ENCODE measurements at places on chromosomes 13 and 19.

- peak; percentile 71 for DNase-seq
Observed at GRCh38 chr19:41364524-41365391, 809 bp upstream of the B9D2 start.

- peak; percentile 1 for DNase-seq
Observed at GRCh38 chr13:43432958-43433357, 353.8 kb downstream of the ENOX1 start.

- no peak for DNase-seq
Observed at GRCh38 chr13:113634279-113635047, 23.5 kb downstream of the ATP4B start.

DNA sequence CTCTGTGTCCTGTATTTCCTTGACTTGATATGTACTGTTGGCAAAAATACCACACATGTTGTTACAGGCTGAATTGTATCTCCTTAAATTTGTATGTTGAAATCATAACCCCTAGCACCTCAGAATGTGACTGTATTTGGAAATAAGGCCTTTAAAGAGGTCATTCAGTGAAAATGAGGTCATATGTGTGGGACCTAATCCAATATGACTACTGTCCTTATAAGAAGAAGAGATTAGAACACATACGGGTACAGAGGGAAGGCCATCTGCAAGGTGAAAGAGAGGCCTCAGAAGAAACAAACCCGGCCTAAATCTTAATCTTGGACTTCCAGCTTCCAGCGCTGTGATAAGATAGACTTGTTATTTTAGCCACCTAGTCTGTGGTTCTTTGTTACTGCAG lies 202.5 kb downstream of the NUFIP1 start:
- DNase-seq = no peak

DNA sequence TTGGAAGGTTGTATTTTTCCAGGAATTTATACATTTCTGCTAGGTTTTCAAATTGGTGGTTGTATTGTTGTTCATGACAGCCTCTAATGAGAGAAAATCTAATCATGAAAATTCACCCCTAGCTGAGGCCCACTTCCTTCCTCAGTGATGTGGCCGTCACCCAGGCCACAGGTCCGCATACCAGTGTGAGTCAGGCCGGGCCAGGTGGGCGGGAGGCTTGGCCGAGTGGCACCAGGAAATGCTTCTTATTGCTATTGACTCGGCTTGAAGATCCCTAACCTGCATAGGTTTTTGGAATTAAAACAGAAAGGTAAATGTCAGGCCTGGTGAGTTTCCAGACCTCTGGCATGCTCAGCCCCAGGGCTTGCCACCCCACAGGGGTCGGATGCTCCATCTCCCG lies 88.7 kb downstream of the SCGB2B2 start:
- no peak for DNase-seq

- DNase-seq = no peak
Observed at GRCh38 chr13:37899753-37900152, 30.2 kb upstream of the TRPC4 start.

DNA sequence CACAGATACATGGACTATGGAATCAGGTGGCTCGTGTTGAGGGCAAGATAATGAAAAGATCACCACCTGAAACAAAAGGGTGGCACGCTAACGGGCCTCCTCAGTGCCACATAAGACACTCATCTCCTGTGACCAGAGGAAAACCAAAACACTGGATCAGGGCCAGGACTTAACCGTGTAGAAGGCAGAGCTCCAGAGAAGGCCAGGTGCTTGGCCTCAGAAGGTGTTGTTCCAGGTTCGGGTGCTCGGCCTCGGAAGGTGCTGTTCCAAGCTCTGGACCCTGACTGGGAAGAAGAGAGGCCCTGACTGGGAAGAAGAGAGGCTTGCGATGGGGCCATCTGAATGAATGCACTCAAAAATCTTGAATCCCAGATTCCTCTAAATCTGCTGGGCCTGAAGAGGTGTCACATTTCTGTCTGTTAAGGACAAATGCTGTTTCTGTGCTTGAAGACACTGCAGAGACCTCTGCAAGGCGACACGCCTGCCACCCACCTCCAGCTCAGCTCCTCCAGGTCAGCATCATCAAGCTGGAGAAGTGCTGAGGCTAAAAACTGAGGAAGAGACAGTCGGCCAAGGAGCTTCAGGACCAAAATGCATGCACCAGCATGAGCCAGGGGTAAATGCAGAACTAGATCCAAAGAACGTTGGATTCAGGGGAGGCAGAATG lies 2.7 kb upstream of the RASA3 start:
- no peak for DNase-seq

DNA sequence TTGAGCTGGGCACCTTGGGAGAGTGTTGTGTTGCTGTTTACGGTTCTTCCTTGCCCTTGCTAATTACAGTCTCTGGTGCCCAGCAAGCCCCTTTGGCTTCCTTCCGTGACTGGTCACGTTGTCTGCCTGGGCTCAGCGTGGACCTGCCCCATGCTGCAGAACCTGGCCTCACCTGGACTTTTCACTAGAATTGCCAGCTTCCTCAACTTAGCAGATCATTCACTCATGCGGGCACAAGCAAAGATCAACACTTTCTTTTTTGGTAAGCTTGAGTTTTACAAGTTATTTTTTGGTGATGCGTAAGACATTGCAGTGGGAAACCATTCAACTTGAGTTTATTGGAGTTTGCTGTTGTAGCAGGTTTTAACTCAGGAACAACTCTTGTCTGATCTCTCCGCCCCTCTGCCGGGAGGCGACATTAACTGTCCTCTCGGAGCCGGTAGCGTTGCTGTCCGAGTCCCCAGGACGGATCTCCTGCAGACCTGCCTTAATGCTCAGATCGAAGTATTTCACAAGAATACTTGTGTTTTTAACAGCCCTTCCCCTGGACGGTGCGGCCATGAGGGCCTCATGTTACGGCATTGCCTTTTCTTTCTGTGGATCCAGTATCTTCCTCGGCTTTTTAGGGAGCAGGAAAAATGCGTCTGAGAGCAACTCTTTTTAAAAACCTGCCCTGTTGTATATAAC lies 15.7 kb upstream of the TEX29 start:
- no peak for DNase-seq

GRCh38 chr13:42383025-42383424 lies 111.1 kb downstream of the AKAP11 start:
- no peak for DNase-seq

DNA sequence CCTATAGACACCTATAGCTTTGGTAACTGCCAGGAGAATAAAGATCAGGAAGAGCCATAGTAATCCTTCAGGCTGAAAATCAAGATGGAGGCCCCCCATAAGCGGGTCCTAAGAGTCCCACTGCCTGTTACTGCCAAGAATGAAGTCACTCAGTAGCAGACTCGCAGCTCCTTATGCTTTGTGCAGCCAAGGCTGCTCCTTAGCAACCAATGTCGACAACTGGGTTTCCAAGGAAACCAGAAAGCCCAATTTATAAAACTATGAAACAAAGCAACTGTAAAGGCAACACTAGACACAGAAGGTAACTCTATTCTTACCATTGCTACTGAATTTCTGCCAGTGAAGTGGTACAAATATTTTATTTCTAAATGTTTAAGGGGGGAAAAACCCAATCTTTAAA lies 56.5 kb downstream of the DCLK1 start:
- no peak for DNase-seq

GRCh38 chr13:39370554-39370953 lies 232.4 kb downstream of the LHFPL6 start:
- DNase-seq = no peak

GRCh38 chr19:2603334-2603733 lies 99.2 kb downstream of the GNG7 start:
- no peak for DNase-seq

DNA sequence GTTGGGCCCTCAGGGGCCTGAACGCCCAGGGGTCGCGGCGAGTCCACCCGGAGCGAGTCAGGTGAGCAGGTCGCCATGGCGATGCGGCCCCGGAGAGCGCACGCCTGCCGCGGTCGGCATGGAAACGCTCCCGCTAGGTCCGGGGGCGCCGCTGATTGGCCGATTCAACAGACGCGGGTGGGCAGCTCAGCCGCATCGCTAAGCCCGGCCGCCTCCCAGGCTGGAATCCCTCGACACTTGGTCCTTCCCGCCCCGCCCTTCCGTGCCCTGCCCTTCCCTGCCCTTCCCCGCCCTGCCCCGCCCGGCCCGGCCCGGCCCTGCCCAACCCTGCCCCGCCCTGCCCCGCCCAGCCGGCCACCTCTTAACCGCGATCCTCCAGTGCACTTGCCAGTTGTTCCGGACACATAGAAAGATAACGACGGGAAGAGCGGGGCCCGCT lies at the start of gene CCNA1:
TSS of gene CCNA1 (plus strand) at position 390 of the 439 bp plus-strand sequence. CDS start 562 bp downstream, outside the sequence.
- DNase-seq = peak; percentile 48

DNA sequence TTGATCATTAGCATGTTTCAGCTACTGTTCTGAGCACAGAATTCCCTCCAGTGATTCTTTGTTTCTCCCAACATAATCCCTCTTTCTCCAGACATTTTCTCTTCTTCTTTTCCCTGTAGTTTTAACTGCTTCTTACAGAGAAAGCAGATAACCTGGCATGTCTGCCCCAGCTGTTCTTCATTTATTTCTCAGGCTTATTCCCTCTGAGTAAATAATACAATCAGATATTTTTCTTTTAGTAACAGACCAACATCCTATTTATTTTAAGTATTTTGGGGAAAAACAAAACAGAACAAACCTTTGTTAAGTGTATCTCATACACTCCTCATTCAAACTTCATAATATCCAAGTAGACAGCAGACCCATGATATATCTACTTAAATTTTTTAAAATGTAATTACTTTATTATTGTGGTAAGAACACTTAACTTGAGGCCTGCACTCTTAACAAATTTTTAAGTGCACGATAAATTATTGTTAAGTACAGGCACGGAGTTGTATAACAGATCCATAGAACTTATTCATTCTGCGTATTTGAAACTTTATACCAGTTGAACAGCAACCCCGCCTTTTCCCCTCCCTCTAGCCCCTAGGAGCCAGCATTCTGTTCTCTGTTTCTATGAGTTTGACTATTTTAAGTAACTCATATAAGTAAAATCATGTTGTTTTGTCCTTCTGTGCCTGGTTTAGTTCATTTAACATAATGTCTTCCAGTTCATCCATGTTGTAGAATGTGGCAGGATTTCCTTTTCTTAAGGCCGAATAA lies 540.0 kb downstream of the LMO7 start:
- DNase-seq = no peak

- DNase-seq = no peak
Observed at GRCh38 chr13:110126391-110126961, 180.5 kb downstream of the COL4A1 start.

- no peak for DNase-seq
Observed at GRCh38 chr19:5809053-5809452, 4.2 kb downstream of the NRTN start.

DNA sequence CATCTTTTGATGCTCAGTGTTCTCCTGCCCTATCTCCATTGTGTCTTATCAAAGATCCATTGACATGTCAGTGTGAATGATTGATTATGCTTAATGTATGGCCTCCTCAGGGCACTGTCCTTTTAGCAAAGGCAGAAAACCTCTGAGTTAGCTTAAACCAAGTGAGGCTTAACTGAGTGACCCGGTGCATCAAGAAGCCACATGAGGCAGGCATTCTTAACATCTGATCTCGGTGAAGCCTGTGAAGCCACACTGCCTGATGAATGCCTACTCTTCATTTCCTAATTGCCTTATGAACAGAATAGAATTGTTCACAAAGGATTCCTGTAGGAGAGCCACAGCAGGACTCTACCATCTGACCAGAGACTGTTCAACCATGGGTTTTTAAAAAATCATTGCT lies 168.1 kb upstream of the SOX21 start:
- no peak for DNase-seq

- no peak for DNase-seq
Observed at GRCh38 chr13:97979051-97979450, 25.6 kb downstream of the IPO5 start.

DNA sequence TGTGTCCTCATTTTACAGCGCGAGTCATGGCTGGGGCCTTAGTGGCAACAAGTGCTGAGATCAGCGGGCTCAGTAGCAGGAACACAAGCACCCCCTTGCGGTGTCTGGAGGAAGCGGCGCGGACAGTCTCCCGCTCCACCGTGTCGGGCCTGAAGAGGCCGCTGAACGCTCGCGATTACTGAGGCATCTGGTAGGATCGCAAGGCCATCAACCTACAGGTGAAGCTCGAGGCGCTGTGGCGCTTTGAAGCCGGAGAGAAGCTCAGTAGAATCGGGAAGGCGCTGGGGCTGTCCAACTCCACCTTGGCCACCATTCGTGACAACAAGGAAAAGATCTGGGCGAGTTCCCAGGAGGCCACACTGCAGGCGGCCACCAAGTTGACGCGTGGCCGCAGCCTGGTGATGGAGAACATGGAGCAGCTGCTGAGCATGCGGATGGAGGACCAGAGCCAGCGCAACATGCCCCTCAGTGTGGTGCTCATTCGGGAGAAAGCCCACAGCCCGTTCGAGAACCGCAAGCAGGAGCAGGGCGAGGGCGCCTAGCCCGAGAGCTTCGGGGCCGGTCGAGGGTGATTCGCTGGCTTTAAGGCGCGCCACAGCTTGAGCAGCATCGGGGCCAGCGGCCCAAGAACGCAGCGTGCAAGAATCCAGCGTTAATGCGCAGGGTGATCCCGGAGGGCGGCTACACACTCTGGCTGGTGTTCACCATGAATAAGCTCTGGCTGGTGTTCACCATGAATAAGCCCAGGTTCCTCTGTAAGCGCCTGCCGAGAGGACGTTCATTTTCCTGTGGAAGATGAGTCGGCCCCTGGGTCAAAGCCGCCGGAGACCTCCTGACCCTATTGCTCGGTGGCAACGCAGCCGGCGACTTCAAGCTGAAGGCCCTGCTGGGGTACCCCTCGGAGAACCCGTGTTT lies 8.3 kb upstream of the MZF1 start:
- DNase-seq = peak; percentile 95

DNA sequence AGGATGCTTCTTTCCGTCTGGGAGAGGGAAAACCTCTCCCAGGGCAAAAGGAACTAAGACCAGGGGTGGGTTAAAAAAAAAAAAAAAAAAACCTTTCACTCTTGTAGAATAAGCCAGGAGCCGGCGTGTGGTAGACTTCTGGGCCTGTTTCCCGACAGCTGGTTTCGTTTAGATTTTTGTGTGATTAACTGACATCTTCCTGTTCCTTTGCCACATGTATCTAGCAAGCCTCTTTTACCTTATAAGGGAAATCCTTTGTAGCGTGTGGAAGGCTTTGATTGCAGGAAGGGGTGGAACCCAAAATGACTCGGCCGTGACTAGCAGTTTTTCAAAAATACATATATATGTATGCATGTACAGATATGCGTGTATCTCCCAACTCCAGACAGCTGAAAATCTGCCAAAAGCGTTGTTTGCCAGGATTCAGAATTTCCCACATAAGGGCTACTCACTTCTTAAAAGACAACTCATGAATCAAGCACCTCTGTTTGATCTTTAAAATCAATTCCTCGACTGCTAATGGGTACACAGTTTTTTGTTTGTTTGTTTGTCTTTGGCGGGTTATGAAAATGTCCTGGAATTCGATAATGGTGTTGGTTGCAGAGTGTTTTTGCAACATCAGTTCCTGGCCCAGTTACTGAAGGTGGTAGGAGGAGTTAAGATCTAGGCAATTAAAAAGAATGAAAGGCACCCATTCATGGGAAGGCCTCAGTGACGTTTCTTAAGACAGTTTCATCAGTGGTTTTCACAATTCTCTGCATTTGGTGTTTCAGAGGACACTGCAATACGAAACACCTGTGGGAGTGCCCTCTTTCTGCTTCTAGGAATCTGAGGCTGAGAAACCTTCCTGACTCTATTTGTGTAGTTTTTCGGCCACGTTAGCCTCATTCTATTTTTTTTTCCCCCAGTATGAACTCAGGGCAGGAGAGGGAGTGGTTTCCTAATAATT lies 2.7 kb downstream of the TPM4 start:
- peak; percentile 97 for DNase-seq

Data from common myeloid progenitor, CD34-positive (primary cell).